ENCODE measurements at places on chromosomes 7 and 10.

GRCh38 chr10:35705051-35705450, 63.0 kb upstream of the FZD8 start:
- no peak for DNase-seq

GRCh38 chr7:49931627-49932026, 158.2 kb downstream of the VWC2 start:
- no peak for DNase-seq

DNA sequence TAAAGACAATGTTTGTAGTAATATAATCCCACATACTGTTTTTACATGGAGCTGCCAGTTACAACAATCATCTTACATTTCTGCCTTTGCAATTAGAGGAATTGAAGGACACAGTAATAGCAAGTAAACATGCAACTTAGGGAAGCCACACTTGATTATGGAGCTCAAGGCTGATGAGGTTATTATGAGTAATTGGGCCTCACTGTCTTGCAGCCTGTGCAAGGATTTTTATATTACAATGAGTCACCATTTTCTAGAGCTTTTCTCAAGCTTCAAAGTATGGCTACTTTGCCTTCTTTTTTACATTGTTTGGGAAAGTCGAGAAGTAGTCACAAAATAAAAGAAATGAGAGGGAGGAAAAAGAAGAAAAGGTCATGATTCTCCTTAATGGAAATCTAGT, 226.4 kb downstream of the KIAA1217 start:
- DNase-seq, result no peak

- no peak for DNase-seq
Measured at GRCh38 chr7:20064181-20064970, 152.8 kb downstream of the MACC1 start.

DNA sequence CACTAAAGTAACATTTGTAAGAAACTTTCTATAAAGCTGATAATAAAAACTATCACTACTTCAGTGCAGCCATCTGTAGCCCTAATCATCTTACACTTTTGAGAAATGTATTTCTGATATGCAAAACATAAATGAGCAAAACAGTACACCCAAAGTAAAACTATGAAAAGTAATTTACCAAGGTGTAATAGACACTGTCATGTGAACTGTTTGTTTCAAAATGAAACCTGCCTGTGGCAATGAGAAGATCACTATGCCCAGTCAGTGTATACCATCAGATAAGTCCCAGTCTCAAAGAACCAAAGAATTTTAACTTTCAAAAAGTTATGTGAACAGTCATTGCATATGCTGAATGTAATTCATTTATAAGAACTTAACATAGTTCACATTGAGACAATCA, 398.1 kb downstream of the CDC14C start:
- DNase-seq, result no peak

DNA sequence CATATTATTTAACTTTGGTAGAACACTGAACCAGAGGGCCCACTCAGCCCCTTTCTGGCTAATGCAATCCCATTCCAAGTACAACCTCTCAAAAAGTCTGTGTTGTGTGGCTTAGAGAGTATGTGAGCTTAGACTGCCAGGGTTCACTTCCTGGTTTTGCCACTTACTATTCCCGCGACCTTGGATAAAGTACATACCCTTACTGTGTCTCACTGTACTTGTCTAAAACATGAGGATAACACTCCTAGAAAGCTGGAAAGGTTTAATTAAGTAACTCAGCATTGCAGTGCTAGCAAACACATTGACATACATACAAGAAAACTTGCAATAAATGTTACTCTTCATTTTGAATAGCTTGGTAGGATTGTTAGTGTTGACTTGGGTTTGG, 215.8 kb downstream of the CHCHD3 start:
- DNase-seq, result no peak

- DNase-seq, result no peak
Measured at GRCh38 chr10:121753726-121754476, 155.7 kb upstream of the FGFR2 start.

- no peak for DNase-seq
Measured at GRCh38 chr7:98618786-98619185, 1.7 kb downstream of the NPTX2 start.

DNA sequence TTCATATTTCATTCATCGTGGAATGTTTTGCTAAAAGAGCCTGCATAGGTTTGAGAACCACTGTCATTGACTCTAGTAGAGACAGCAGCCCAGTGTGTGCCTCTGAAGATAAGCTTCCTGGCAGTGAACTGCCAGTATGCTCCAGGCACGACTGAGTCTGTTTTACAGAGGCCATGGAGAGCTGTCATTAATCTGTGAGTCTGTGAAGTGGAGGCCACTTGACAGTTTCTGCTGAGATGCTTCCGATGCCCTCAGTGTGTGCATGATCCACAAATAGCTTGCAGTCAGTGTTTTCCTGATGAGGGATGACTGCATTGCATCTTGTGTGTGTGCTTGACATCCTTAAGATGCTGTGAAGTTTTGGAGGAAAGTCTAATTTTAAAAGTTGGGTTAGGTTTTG, 162.2 kb downstream of the PFKFB3 start:
- DNase-seq, result no peak

DNA sequence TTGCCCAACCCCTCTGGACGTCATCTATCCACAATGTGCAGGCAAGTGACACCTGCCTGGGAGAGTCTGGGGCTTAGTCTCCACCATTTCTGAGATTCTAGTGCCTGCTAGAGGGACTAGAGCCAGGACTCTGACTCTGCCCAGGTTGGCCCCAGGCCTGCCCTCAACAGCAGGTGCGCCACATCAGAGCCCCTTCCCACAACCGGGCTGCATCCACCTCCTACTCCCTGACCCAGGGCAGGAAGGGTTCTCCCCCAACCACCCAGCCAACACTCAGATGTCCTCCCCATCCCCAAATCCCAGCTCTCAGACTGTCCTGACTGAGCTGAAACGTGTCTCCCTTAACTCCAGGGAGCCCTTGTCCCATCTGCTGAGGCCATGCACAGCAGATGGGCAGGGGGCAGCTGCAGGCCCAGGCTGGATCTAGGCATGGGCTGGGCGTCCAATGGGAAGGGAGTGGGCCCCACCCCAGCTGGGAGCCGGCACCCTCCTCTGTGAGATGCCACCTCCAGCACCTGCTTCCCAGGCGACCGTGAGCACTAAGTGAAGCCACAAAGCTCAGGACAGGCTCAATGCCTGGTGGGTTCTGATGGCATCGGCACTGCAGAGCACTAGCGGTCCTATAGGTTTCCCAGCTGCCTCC, 49.2 kb downstream of the RASGEF1A start:
- DNase-seq, result no peak

DNA sequence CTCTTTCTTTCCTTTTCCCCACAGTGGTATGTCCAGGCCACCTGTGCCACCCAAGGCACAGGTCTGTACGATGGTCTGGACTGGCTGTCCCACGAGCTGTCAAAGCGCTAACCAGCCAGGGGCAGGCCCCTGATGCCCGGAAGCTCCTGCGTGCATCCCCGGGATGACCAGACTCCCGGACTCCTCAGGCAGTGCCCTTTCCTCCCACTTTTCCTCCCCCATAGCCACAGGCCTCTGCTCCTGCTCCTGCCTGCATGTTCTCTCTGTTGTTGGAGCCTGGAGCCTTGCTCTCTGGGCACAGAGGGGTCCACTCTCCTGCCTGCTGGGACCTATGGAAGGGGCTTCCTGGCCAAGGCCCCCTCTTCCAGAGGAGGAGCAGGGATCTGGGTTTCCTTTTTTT, 2.3 kb upstream of the FSCN3 start:
- no peak for DNase-seq

GRCh38 chr7:99016196-99016595, 127.7 kb downstream of the SMURF1 start:
- DNase-seq, result no peak

DNA sequence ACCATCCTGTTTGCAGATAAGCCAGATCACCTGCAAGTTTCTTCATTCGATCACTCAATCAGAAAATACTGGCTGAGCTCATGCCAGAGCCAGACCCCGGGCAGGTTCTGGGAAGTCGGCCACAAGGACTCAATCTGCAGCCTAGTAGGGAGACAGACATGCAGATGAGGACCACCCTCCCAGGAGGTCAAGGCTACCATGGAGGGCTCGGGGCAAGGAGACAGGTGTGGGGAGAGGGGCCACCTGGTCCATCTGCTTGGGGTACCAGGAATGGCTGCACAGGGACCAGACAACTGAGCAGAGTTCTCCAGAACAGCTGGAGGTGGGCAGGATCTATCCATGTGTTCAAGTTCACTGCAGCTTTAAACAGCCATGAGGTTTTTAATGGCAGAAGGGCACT, 16.8 kb upstream of the CPXM2 start:
- no peak for DNase-seq

DNA sequence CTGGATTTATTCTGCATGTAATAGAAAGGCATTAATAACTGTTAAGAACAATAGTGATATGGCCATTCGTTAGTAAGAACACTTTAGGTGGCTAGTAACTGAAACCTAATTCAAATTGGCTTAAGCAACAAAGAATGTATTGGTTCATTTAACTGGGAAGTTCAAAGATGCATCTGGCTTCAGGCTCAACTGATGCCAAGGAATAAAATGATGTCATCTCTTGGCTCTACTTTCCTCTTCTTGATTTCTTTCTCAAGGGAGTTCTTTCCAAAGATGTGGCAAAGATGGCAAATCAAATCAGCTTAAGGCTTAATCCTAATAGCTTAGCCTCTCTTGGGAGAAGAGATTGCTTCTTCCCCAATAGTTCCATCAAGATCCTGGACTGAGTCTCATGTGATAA, 51.6 kb downstream of the PIK3CG start:
- no peak for DNase-seq

DNA sequence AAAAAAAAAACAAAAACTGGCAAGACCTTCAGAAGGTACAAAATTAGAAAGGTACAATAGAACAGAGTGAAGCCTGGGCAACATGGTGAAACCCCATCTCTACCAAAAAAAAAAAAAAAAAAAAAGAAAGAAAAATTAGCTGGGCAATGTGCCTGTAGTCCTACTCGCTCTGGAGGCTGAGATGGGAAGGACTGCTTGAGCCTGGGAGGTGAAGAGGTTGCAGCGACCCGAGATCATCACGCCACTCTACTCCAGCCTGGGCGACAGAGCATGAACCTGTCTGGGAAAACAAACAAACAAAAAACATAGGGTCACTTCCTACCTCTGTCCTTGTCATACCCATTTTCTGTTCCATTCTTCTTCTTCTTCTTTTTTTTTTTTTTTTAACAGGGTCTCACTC, 45.6 kb upstream of the DLG5 start:
- DNase-seq, result no peak

- DNase-seq, result no peak
Measured at GRCh38 chr7:151684408-151685175, 164.9 kb upstream of the RHEB start.

DNA sequence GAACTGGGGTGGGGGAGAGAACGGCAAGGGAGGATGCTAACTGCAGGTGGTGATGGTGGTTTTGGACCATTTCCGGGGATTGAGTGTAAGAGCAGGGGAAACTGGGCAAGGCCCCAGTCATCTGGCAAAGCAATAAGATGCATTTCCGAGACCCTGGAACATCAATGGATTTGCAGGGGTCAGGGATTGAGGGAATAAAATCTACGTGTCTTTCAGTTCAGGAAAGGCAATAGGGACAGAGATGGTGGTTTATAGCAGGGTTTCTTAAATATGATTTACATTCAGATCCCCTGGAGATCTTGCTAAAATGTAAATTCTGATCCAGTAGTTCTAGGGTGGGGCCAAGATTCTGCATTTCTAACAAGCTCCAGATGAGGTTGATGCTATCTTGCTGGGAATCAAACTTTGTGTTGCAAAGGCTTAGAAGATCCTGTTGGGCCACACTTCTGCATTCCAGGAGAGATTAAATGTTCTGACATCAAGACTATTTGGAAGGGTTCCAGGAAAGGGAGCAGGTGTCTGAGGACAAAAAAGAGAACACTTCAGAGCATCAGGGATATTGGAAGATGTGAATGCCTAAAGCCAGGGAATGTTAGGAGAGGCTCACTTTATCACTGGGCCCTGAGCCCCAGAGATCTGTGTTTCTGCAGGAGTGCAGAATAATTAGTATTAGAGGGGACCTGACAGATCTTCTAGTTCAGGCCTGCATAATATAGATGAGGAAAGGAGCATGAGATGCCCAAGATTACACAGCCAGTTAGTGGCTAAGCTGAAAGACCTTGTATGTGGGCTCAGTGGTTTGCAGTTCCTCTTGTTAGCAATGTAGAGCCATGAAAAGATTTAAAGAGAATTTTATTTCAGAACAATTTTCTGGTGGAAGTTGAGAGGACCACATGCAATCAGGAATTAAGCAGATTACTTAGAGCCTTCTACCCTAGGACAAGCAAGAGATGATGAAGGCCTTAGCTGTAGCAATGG, 32.4 kb downstream of the BLNK start:
- no peak for DNase-seq

- DNase-seq, result no peak
Measured at GRCh38 chr7:135938563-135938962, 38.6 kb downstream of the MTPN start.

- DNase-seq, result no peak
Measured at GRCh38 chr10:103582331-103583123, 89.0 kb downstream of the NEURL1 start.

DNA sequence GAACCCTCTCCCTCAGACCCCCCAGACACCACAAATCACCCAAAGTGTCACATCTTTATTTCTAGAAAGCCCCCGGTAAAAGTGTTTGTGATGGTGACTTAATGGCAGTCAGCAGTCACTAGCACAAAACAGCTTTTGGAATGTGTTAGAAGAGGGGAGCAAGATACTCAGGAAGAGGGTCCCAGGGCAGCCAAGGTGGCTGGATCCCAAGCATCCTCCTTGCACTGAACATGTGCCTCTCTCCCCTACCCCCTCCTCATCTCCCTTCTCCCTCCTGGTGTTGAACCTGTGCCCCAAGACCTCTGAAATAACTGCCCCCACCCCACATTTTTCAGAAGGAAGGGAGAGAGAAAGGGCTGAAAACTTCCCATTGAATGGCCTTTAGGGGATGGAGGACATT, 37.8 kb upstream of the MXI1 start:
- DNase-seq, result no peak

DNA sequence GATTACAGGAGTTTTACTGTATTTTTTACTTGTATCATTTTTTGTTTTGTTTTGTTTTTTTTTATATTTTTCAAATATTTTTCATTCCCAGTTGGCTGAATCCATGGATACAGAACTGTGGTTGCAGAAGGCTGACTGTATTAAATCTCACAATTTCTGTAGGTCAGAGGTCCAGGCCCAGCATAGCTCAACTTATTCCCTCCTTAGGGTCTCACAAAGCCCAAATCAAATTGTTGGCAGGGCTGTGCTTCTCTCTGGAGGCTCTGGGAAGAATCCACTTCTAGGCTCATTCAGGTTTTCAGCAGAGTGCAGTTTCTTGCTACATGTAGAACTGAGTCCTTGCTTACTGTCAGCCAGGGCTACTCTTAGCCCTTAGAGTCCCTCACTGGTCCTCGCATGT, 22.6 kb downstream of the TSPAN14 start:
- DNase-seq, result no peak

DNA sequence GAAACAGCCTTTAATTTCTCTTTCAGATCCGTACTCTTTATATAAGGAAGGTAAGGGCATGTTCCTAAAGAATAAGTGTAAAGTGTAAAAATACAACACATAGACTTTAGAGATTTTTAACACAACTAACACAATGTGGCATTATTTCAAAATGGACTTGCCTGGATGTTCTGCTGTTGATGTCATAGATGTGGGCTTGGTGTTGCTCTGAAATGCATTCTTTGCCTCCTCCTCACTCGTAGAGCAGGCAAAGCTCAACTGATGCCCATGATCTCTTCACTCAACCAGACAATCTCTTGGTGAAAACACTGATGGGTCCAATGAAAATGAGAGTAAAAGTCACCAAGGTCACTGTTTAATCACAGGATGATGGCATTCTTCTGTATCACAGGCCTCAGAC, 174.2 kb upstream of the TCERG1L start:
- DNase-seq, result no peak

- DNase-seq, result no peak
Measured at GRCh38 chr10:21499701-21500577, 25.5 kb downstream of the SKIDA1 start.

Measured in T-helper 17 cell (primary cell).